NCI-H187 treated with DMSO at 0.1 percent for 48 hours (cell line): ENCODE measurements at places on chromosomes 4 and X.

GRCh38 chr4:7970361-7970946 lies 30.8 kb upstream of the AFAP1 start:
- DNase-seq, result no peak

DNA sequence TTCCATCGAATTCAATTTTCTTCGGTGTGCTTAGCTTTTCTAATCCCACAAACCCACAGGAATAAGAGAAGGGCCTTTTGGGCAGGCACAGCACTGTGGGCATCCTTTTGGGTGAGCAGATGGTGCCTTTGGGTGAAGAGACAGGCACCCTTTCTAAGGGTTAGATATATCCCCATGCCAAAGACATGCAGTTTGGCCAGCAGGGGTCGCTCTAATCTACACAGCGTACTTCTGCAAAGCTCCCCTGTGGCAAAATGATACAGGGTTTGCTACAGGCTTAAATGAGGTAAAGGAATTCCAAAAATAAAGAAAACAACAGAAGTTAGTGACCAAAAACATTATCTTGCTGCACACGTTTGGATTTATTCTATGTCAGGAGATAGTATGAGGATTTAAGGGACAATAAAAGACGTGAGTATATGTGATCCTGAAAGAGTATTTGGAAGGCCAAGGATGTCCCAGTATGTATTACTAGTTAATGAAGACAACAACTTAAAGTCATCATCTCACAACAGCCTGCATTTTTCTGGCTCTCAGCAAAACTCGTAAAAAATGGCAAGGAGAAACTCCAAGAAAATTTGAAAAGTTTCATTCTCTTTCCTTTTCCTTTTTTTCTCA lies 49.5 kb downstream of the PHEX start:
- no peak for DNase-seq

- DNase-seq, result no peak
Measured at GRCh38 chrX:96430756-96431455, 253.7 kb upstream of the DIAPH2 start.

- no peak for DNase-seq
Measured at GRCh38 chr4:9976781-9977180, 44.5 kb downstream of the SLC2A9 start.

GRCh38 chrX:138298268-138298667 lies 413.2 kb downstream of the FGF13 start:
- DNase-seq, result no peak

- no peak for DNase-seq
Measured at GRCh38 chrX:10628906-10629305, 8.5 kb upstream of the MID1 start.

DNA sequence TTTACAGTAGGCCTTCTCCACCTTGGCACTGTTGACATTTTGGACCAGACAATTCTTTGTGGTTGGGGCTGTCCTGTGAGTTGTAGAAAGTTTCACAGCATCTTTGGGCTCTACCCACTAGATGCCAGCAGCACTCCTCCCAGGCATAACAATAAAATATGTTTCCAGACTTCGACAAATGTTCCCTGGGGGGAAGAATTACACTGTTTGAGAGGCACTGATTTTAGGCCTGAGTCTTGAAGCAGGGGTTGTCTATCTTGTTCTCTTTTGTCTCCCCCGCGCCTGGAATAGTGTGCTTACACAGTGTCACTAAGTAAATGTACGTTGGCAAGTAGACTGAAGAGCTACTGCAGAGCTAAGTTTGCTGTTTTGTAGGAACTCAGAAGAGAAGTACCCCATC lies 254.4 kb upstream of the BOD1L1 start:
- DNase-seq, result no peak

- DNase-seq, result no peak
Measured at GRCh38 chr4:25030277-25031076, at the start of gene LGI2. Gene LGI2, minus strand, starts transcription at chr4:25030946. Its CDS starts 253 bp downstream, at chr4:25030693.

GRCh38 chr4:99134586-99134985 lies 9.5 kb downstream of the ADH4 start:
- DNase-seq, result no peak

DNA sequence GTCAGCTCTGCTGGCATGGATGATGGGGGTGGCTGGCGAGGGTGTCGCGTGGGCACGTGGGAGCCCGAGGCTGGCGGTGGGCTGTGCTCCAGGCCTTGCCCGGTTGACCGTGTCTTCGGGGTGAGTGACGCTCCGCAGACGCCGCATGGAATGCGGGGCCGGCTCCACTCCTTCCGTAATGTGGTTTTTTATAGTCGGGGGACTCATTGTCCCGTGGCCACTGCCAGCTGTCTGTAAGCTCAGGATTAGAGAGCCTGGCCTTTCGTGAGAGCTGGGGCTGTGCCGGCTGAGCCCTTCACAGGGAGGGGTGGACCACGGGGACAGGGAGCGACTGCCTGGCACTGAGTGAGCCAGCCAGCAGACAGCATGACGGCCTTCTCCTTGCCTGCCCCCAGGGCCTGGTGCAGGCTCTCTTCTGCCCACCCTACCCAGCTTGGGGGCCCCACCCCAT lies 20.4 kb downstream of the DOK7 start:
- DNase-seq, result no peak

DNA sequence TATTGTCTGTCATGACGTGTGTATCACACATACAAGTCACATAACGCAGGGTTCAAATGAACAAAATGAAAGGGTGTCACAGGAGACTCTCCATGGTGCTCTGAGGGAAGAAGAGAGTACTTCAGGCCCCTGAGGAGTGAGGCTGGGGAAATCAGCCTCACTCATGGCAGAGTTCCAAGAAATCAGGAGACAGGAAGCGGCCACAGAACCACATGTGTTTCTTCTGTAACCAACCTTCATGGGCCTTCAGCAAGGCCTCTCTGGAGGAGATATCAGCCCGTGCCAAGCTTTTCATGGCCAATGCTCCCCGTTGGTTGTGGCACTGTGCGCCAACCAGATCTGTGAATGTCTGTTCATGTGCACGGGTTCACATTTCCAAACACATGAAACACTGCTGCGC lies 76.0 kb downstream of the NAT8L start:
- no peak for DNase-seq

- DNase-seq, result no peak
Measured at GRCh38 chrX:42289492-42290385, 366.4 kb upstream of the CASK start.

DNA sequence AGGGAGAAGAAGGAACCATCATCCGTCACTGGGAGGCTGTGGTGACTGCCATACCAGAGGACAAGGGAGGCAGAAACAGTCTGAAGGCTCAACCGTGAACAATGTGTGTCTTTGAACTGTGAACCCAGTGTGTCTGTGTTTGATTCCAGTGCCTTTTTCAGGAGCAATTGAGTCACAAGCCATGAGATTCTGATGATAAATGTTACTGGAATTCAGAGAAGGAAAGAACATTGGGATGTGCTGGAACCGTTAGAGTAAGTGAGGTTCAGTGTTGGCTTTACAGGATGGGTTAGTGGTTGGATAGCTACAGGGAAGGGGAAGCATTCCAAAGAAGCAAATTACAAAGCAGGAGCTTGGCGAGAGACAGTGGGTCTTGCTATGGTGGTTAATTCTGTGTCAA lies 464.4 kb downstream of the TRIML1 start:
- no peak for DNase-seq

DNA sequence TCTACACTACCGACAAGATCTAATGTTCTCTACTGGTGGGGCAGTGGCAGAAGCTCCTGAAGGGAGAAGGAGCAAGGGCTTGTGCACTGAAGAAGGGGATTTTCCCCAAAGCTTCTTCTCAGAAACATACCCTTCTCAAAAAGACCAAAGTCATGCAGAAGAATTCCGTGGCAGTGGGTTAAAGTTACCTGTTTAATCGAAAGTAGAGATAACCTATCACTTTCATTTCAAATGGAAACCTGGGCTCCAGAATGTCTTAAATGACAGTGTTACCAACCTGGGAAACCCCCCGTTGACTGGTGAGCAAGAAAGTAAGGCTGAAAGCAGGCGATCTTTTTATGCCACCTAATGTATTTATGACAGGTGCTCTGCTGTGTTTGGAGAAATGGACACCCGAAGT lies 92.5 kb upstream of the TEX13D start:
- no peak for DNase-seq

- DNase-seq, result no peak
Measured at GRCh38 chr4:38360201-38360600, 303.8 kb upstream of the KLF3 start.

DNA sequence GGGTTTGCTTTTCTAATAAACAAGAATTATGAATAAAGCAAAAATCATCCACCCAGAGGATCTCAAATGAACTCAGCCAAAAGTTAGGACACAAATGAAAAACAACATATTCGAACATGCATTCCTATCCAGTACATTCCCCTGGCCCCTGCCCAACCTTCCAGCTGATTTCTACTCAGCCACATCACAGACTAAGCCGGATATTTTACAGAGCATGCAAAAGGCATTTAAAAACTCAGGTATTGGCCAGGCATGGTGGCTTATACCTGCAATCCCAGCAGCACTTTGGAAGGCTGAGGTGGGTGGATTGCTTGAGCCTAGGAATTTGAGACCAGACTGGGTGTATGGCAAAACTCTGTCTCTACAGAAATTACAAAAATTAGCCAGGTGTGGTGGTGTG lies 54.6 kb downstream of the RELL1 start:
- DNase-seq, result no peak

DNA sequence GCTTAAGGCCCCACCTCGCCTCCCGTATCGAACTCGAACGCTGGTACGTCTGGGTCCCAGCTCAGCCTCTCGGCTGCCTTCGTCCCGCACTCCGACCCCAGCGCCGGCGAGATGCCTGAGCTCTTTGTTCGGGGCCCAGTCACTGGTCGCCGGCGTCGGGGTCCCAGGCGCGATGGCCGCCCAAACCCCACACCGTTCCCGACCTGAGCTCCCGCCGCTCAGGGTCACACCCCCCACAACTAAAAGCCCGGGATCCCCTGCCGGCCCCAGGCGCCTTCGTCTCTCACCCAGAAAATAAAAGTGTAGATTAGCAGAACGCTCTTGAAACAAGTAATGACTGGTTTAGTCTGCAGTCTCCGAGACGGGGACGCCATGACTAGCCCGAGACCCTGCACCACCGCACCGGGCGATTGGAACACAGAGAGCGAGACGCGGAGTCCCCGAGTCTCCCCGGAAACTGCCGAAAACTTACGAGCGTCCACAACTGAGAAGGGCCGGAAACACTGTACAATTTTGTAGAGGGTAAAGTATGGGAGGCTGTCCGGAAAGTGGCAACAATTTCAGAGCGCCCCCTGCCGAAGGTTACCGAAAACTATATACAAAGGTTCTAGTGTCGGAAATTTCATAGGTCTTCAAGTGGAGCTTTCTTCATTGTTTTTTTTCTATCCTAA lies at the start of gene TSPAN6:
Gene TSPAN6 (minus strand): TSS at position 486 of the 671 bp plus-strand sequence. CDS start 112 bp downstream, at position 374.
- DNase-seq, result no peak

DNA sequence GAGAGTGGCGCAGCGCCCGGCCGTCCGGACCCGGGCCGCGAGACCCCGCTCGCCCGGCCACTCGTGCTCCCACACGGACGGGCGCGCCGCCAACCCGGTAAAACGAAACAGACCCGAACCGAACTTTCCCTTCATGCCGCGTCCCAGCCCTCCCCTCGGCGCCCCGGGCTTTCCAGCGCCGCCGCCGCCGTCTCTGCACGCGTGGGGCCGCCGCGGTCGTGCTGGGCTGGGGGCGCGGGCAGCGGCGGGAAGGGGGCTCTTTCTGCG lies 222 bp downstream of the SMAD1 start:
- no peak for DNase-seq

DNA sequence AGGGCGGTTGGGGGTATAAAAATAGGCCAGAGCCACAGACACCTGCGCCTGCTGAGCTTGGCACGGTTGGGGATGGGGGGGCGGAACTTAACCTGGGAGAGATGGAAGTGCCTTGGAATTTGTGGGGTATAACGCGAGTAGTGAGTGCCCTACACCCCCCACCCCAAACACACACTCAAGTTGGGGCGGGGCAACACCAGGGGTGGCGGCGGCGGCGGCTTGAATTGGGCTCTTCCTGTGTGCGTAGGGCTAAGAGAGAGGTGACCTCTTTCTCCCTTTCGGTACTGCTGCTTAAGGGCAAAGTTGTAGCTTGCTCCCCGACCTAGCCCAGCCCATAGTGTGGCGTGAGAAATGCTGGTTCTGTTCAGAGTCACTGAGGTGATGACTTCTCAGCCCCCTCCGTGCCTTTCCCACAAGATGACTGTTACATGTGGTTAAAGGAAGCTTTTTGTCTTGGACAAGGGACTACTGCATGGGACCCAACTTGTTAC lies 839 bp downstream of the STK26 start:
- no peak for DNase-seq

DNA sequence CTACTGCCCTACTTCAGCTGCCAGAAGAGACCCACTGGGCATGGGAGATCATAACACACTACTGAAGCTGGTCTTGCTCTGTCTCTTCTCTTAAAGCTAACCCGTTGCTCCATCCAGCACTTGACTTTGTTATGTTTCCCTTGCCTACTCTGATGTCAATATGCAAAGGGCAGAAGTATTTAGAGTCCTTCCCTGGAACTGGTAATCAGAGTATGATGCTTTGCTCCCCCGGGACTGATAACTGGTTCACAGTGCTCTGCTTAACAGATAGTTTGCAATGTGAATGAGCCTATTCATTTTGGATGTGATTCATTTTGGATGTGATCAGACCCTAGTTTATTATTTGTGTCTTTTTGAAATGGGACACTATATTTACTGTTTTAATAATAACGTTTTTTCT lies 12.3 kb upstream of the UCP1 start:
- DNase-seq, result no peak

DNA sequence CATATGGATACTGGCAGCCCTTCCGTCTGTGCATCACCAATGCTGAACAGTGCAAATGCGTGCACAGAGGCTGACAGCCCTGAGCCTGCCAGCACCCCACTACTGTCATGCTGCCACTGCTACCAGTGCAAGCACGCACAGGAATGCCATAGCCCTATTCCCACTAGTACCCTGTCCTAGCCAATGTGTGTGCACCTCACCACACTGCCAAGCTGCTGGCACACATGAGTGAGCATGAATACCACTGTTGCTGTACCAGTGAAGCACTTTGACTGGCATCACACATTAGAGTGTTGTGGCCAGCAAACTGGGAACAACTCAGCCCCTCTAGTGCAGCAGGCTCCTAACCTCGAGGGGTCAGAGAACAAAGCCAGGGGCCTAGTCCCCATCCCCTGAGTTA lies 102.9 kb upstream of the PCDH10 start:
- no peak for DNase-seq

DNA sequence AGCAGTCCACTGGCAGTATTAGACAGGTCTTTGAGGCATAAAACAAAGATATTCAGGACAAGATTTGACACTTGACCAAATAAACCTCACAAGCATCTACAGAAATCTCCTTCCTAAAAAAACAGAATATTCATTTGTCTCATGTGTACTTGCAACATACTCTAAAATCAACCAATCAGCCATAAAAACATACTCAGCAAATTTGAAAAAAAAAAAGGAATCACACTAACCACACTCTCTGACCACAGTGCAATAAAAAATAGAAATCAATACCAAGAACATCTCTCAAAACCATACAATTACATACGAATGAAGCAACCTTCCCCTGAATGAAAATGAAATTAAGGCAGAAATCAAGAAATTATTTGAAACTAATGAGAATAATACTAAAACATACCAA lies 591.3 kb downstream of the FAM133A start:
- DNase-seq, result no peak

DNA sequence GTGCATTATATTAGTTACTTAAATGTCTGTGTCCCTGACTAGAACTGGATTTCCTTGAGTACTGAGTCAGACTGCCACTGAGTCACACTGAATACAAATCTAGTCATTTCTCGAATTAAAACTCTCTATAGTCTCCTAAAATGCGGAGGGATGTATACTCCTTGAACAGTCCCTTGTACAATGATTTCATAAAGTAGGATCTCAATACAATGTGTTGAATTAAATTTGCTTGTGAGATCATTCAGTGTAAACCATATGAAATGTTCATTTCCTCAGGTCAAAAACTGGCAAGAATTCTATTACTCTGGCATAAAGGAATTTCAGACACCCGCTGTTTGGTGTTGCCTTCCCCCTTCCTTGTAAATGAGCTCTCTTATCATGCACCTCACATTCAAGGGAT lies 17.5 kb upstream of the FAM241A start:
- no peak for DNase-seq
